ENCODE measurements at places on chromosomes 12 and 14.
A peak's percentile ranks its signal among the peaks of the same experiment; 100 is the strongest.

- DNase-seq = no peak
These were observed 839 bp downstream of the GSG1 start for GRCh38 chr12:13102461-13103195.

DNA sequence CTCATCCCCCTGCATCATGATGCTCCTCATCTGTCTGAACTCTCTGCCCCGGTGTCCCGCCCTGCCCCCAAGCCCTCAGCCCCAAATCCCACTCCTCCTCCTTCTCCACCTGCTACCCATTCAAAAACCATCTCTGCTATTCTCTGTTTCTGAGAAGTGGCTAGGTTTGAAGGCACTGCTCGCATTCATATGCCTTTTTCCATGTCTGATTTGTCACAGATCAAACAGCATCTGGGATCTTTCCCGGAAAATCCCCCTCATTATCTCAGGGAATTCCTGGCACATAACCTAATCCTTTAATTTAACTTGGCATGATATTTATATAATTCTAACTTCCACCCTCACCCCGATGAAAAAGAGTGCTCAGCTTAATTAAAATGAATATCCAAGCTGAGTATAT is 3.3 kb upstream of the ADAM20 start:
- no peak for DNase-seq

- DNase-seq = peak; percentile 3
These were observed 38.8 kb downstream of the FAM222A start for GRCh38 chr12:109752117-109753053.

- no peak for DNase-seq
These were observed 44.9 kb downstream of the DDX11 start for GRCh38 chr12:31118347-31119191.

DNA sequence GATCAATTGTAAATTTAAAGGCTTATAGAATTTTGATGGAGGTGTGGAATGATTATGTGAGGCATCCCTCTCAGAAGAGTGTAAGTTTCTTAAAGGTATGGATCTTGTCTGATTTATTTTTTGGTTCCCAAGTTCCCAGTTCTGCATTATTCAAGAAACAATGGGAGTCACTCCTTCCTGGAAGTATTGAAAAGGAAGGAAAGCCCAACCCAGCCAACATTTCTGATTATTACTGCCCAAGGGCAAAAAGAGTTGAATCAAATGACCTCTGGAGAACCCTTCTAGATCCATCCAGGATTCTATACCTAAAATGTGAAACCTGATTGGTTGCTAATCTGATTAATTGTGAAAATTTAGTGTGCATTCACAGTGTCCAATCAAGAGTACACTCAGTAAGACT is 166.2 kb downstream of the ANO2 start:
- no peak for DNase-seq

DNA sequence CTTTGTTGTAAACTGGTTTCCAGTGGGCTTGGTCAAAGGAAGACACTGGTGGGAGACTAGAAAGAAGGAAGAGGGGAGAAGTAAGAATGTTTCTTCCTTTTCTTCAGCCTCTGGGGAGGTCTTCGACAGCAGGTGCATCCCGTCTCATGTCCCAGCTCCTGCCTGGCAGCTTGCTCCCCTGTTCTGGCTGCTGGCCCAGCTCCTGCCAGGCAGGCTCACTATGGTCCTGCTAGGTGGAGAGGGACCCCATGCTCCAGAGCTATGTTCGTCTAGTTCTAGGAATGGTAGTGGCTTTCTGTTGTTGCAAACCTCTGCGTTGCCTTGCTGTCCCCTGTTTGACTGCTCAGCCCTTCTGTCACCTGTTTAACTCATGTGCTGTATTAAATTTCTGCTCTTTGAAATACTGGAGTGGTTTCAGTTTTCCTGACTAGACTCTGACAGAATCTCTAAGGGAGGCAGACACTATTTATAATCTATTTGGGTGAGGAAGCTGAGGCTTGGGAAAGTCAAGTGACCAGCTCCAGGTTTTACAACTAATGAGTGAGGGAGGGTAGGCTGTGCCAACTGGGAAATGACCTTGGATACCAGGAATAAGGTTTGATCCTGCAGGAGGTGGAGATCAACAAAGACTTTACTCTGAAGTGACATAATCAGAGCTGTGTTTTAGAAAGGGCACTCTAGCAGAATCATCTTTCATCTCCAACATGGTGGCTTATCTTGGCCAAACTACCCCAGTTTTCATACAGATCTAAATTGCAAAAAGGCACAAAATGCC is 94.7 kb upstream of the DDHD1 start:
- DNase-seq = no peak

DNA sequence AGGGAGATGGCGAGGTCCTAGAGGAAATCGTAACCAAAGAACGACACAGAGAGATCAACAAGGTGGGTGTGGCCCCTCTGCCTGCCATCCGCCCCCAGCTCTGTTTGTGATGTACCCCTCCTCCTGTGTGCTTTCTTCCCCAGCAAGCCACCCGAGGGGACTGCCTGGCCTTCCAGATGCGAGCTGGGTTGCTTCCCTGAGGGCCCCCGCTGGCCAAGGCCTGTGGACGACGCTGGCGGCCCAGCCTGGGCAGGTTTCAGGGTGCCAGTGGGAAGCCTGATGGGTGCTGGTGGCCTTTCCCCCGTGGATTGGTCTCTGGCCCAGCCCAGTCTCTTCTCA is 2.0 kb downstream of the ARL6IP4 start:
- DNase-seq = no peak

DNA sequence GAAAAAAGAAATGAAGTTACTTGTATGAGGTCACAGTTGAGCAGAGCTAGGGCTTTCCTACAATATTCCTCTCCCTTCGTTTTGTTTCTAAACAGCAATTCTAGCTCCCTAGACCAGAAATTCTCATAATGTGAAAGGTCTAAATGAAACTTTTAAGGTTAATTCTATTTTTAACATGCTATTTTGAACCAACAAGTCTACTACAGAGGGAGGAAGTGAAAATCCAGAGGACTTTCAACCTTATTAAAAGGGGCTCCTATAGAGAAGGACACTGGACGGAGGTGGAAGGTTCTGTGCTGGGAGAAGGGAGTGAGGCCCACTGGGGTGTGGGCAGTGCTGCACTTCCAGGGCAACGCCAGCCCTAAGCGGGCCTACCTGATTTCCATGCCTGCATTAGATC is 13.4 kb downstream of the GSG1 start:
- DNase-seq = no peak

- no peak for DNase-seq
These were observed 54.9 kb downstream of the OTOGL start for GRCh38 chr12:80154261-80154660.

DNA sequence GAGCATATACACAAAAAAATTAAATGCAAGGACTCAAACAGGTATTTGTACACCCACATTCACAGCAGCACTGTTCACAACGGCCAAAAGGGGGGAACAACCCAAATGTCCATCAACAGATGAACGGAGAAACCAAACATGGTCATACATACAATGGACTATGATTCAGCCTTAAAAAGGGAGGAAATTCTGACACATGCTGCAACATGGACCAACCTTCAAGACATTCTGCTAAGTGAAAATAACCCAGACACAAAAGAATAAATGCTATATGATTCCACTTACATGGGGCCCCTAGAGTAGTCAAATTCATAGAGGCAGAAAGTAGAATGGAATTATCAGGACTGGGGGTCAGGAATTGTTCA is 29.5 kb downstream of the ACTN1 start:
- DNase-seq = no peak

- DNase-seq = no peak
These were observed 81.4 kb downstream of the CRACR2A start for GRCh38 chr12:3671330-3672112.

DNA sequence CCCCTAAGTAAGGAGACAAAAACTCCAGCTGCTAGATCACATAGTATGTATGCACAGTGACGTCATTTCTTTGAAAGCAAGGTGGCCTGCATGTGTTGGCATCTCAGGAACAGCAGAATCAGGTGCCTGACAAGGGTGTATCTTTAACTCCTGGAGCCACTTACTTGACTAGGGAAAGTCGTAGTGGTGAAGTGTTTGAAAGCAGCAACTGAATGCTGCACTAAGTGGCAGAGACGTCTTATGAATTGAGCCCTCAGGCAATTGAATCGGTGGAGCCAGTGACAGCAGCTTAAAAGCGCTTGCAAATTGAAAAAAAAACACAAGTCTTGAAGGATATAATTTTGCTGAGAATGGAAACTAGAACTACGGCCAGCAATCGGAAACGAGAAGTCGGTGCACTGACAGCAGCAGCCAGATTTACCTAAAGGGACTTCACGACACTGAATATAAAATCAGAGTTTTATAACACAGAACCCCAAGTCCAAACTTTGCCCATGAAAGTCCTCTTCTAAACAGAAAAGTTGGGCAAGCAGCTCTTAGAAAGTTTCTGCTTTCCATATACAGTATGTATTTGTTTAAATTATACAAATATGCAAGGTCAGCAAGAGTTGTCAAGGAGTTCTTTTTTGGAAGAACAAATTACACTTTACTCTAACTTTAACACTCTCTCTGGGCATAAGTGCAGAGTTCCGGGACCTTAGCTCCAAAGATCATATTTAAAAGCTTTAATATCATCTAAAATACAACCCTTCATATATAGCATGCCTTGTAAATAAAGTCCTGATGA is 1.1 kb downstream of the IGF1 start:
- no peak for DNase-seq

GRCh38 chr12:52347551-52348510 is 19.4 kb downstream of the KRT85 start:
- no peak for DNase-seq

GRCh38 chr12:6394398-6394797 is 10.4 kb downstream of the LTBR start:
- DNase-seq = no peak

DNA sequence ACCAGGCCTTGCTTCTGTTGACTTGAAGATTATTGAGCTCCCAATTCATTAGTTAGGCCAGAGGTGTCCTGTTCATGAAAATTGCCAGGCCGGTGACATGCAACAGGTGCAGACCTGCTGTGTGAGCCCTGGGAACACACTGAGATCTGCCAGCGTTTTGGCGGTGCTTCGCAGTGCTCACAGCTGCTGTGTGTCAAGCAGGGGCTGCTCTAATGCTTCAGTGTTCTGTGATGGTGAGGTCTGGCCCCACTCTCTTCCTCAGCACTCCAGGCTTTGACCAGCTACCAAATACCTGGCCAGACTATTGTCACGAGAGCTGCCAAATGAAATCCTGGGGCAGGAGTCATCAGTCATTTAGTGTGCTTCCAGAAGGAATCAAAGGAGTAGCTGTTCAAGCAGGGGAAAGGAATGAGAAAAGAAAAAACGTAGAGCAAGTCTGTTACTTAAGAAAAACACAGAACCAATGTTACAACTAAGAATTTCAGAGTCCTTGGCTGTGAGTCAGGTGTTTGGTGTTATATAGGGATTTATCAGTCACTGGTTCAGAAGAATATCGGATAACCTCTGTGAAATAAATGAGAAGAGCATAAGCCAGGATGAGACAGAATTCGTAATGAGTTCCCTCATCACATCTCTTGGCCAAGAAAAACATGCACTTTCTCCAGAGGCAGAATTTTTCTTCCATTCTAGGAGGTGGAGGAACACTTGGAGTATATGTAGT is 150.8 kb downstream of the FBXL14 start:
- no peak for DNase-seq

DNA sequence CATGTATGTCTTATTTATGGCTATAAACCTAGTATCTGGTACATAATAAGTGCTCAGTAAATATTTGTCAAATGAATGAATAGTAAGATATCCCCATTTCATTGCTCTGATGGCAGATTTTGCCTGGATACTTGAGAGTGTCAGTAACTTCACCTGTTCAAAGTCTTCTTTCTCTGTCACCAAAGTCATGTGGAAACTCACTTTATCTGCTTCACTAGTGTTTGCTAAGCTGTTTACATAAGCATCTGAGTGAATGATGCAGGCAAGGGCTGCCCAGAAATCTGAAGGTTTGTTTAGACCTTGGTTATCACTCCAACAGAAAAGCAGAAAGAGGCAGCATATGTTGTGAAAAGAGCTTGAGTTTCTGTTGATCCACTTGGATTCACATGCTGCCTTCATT is 4.3 kb downstream of the OR4E1 start:
- no peak for DNase-seq

- no peak for DNase-seq
These were observed 231.0 kb upstream of the HMGA2 start for GRCh38 chr12:65593239-65593701.

DNA sequence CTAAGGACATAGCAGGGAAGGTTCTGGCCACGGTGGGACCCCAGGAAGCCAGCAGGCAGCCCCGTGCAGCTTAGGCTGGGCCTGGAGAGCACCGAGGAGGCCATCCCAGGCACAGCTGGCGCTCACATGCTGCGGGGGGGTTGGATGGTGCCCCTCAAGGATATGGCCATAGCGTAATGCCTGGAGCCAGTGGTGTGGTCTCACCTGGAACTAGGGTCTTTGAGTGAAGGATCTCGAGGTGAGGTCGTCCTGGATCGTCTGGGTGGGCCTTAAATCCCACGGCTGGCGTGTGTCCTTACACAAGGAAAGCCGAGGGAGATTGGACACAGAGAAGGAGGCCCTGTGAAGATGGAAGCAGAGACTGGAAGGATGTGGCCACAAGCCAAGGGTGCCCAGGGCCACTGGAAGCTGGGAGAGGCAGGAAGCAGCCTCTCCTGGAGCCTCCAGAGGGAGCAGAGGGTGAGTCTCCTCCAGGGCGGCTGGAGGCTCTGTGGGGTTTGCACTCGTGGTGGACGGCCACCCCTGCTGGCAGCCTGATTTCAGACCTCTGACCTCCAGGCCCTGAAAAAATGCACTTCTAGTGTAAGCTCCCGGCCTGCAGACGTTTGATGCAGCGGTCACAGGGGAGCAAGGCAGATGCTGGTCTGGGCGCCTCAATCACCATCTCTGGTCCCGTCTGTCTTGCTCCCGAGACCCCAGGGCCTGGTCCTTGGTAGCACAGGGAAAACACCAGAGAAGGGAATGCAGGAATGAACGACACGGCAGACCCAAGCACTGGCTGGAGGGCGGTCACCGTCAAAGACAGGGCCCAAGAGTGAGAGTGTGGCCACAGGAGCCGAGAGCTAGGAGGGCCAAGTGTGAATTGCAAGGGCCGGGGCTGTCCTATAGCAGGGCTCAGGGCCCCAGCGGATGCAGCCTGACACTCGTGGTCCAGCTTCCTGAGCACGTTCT is 218.6 kb downstream of the KIF26A start:
- DNase-seq = peak; percentile 22

- no peak for DNase-seq
These were observed 41.1 kb downstream of the PROX2 start for GRCh38 chr14:74834692-74835392.

DNA sequence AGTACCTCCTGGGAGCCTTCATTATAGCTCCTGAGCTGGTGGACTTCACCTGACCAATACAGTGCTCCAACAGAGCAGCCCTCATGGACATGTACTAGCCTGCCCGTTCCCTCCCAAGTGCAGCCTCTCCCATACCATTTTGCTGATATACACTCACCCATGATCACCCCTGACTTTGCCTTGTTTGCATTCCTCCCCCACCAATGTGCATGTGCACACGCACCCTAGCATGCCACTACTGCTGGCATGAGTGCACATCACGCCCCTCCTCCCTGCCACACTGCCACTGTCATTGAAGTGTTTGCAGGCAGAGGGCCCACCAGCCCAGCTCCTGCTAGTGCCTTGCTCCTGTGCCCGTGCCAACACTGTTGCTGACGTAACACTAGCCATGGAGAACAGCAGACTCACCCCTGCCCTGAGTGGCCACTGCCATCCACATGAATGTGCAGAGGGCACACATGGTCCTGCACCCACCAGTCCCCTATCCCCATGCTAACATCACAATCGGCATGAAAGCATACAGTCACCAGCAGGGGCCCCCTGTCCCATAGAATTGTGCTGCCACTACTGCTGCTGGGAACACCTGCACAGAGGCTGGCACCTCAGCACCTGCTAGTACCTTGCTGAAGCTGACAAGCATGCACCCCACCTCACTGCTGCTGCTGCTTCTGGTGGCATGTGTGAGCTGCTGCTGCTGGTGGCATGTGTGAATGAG is 110.3 kb downstream of the SINHCAF start:
- peak; percentile 82 for DNase-seq

- DNase-seq = no peak
These were observed 159.3 kb downstream of the PDE3A start for GRCh38 chr12:20527417-20528163.

Measured in Right ventricle myocardium superior (tissue), 1 donor.